ENCODE measurements at places on chromosomes 2 and 18. TPM values are rescaled to one million over a fixed set of nuclear protein-coding genes. Genes with fewer than 3 reads are reported as not detected.

Gene TRABD2A
- total RNA-seq: 16.2 TPM

Gene GALNT3
- not detected for total RNA-seq

Gene SERPINB4
- 0.14 TPM for total RNA-seq

Gene SOX11
- total RNA-seq: not detected

Gene STRN
- 21.0 TPM for total RNA-seq

Gene PRKAG3
- total RNA-seq: not detected

All from A549 treated with dexamethasone at 1 μM for 4 hours (cell line).